ENCODE measurements at places on chromosomes 12 and 14.

GRCh38 chr12:64621257-64621942, 11.1 kb downstream of the RASSF3 start:
- no peak for DNase-seq

- no peak for DNase-seq
These were observed 38.8 kb upstream of the ATF7IP start for GRCh38 chr12:14326699-14327098.

DNA sequence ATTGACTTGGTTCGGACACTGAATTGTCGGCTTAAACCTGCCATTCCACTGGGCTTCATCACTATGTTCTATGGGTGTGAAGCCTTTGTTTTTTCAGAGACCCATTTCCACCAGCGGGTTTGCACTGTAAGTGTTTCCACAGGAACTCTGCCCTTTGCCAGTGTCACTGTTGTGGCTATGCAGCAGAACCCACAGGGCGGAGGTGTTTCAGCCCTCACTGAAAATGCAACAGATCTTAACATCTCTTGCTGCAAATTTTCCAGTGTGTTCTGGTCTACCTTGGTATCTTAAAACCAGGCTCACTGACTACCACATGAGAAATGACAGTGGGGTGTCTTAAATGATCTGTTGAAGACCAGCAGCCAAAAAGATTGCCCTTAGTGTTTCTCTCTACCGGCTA, 21.1 kb downstream of the PRKCH start:
- DNase-seq, result no peak

DNA sequence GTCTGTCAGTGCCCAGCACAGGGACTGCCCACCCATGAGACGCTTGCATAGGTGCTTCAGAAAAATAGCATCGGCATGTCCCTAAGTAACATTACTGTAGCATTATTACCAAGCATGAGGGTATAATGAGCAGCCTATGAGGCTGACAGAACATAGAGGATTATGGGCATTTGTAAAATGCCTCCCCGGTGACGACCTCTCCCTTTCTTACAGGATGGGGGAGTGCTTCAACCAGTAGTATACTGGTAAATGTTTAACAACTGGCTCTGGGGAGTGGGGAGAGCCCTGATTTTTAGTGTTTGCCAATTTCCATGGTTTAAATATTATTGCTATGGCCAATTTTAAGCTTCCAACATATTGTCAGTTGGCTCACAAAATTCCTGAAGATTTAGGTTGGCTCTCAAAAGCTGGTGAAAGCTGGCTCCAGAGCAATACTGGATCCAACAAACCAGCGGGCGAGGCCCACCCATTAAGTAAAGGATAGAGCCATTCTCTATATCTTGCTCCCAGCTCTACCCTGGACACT, 104.5 kb downstream of the ETNK1 start:
- no peak for DNase-seq

DNA sequence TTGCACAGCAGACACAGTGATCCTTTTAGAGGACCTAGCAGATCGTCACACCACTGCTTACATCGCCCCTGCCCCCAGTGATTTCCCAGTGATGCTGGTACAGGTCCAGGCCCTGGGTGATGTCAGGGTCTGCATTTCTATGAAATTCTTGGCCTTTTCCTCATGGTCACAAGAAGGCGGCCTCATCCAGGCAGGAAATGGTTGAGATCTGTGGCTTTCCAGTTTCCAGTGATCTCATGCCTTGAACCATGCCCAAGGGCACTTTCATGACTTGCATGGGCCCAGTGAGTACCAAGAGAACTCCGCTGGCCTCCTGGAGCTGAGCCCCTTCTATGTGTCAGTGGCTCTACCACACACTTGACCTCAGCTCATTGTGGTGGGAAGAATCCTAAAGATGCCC, 41.9 kb upstream of the BDKRB2 start:
- no peak for DNase-seq

- DNase-seq, result no peak
These were observed 60.0 kb downstream of the NOC4L start for GRCh38 chr12:132204063-132204792.

GRCh38 chr12:105330931-105331804, 677 bp downstream of the C12orf75 start:
- DNase-seq, result no peak

- no peak for DNase-seq
These were observed 155.9 kb downstream of the ESRRB start for GRCh38 chr14:76531821-76532318.

- no peak for DNase-seq
These were observed 49.7 kb downstream of the JAG2 start for GRCh38 chr14:105118646-105119407.

DNA sequence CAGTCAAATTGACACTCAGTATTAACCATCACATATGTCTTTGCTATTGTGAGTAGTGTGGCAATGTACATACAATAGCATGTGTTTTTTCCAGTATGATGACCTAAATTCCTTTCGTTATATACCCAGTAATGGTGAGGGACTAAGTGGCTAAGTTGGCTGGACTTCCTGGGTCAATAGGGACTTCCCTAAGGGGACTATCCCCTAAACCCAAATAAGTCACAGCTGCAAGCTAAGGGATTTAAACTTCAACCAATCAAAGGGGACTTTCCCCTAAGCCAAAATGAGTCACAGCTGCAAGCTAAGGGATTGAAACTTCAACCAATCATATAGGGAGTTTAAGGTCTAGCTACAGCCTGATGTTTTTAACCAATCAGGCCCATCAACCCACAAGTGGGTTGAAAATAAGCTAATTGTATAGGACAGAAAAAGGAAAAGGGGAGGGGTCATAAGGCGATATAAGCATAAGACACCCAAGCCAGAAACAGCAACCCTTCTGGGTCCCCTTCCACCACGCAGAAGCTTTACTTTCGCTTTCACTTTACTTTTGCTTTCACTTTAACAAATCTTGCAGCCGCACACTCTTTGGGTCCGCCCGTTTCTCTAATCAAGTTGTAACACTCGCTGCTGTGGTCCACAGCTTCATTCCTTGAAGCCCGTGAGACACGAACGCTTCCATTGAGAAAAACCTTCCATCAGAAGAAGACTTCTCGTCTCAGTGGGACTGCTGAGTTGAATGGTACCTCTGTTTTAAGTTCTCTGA, 404.4 kb downstream of the FLRT2 start:
- no peak for DNase-seq

GRCh38 chr14:104895786-104896661, 28.7 kb upstream of the PLD4 start:
- DNase-seq, result peak; percentile 9

DNA sequence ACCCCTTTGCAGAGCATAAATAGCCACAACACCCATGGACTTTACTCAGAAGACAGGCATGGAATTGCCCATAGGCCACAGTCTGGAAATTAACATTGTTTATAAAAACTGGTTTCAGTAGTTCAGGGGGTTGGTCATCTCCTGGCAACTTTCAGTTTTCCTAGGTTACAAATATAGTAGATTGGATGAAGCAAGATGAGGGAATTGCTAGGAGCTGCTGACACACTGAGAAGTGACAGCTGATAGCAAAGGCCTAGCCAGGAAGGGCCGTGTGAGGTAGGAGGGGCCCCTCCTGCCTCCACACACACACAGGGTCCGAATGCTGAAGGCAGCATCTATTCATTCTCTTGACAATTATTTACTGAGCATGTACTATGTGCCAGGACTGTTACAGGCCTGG, 8.3 kb downstream of the GALNT16 start:
- DNase-seq, result no peak

- no peak for DNase-seq
These were observed 19.8 kb upstream of the AMN start for GRCh38 chr14:102902523-102903247.

- no peak for DNase-seq
These were observed 16.0 kb downstream of the EIF2B2 start for GRCh38 chr14:75018694-75019093.

DNA sequence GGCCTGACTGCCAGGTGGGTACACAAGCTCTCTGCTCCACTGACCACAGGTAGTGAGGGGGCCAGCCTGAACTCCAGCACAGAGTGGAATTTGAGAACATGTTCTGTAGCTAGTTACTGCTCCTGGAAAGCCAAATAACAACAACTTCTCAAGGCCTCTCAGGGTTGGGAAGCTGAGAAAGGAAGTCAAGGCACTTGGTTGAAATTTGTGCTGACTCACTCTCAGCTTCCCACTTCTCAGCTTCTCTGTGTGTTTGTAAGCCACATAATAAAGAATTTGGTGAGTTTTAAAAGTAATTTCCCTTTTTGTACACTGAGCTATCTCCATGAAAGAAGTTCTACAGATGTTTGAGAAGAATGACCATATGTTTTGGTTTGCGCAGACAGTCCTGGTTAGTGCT, 234.9 kb downstream of the KTN1 start:
- DNase-seq, result no peak

DNA sequence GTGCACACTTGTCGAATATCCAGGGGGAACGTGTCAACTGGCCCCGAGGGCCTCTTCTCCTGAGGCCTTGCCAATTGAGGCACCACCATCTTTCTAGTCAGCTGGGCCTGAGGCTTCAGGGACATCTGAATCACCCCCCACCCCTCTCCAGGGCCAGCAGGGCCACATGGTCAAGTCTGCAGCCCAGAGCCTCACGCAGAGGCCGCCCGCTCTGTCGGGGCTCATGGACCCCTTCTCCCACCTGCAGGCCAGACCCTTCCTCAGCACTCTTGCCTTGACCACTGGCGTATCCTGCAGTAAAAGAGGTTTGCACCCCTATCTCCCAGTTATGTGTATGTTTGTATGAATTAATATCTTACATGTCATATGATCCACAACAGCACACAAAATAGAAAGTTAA, 182.3 kb downstream of the CALM1 start:
- DNase-seq, result no peak

GRCh38 chr12:42361909-42362646, 36.1 kb downstream of the PPHLN1 start:
- no peak for DNase-seq

GRCh38 chr12:71187379-71187778, 29.6 kb upstream of the TSPAN8 start:
- DNase-seq, result no peak

DNA sequence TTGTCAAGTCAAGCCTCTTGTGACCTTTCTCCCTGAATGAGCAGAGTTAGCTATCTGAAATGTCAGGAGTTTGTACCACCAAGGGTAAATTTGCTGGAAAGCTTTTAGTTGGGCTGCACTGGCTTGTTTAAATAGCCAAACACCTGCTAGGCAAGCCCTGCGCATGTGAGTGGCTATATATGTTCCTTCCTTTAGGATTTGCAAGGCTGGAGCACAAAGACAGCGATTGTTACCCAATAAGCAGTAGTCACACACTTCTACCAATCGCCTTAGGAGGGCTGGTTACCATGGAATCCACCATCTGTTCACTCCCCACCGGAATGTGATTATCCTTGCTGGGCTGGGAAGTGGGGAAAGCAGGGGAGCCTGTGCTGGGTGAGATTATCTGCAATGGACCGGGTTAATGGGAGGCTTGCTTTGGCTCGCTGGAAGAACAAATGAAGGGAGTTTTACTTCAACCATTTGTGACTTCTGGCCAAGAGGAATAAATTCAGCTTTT, 102.5 kb downstream of the FGD4 start:
- peak; percentile 28 for DNase-seq

GRCh38 chr14:40282196-40282595, 850.0 kb upstream of the FBXO33 start:
- DNase-seq, result no peak

GRCh38 chr12:86666316-86666715, 410.1 kb upstream of the MGAT4C start:
- no peak for DNase-seq

DNA sequence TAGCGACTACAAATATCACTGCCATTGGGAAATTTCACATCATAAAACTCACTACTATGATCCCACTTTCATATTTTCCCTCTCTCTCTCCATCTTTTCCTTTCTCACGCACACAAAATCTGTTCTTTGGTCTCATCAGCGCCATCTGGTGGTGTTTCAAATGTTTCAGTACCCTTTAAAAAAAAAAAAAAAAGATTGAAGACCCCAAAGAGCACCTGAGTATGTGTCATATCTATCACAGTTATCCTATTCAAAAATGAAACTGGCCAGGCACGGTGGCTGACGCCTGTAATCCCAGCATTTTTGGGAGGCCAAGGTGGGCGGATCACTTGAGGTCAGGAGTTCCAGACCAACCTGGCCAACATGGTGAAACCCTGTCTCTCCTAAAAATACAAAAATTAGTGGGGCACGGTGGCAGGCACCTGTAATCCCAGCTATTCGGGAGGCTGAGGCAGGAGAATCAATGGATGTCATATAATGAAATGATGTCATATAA, 72.4 kb downstream of the TTC9 start:
- DNase-seq, result peak; percentile 17

Measured in NCI-H2029 treated with DMSO at 0.1 percent for 48 hours (cell line).